ENCODE measurements at places on chromosomes 12 and 14. TPM values are rescaled to one million over a fixed set of nuclear protein-coding genes. Genes with fewer than 3 reads are reported as not detected.

SERPINA5 gene
- total RNA-seq, result 2.7 TPM

LRTM2 gene
- not detected for total RNA-seq

GRCh38 chr12:111121840-111122239 is 201.5 kb upstream of the MYL2 start:
- DNase-seq, result no peak

DNA sequence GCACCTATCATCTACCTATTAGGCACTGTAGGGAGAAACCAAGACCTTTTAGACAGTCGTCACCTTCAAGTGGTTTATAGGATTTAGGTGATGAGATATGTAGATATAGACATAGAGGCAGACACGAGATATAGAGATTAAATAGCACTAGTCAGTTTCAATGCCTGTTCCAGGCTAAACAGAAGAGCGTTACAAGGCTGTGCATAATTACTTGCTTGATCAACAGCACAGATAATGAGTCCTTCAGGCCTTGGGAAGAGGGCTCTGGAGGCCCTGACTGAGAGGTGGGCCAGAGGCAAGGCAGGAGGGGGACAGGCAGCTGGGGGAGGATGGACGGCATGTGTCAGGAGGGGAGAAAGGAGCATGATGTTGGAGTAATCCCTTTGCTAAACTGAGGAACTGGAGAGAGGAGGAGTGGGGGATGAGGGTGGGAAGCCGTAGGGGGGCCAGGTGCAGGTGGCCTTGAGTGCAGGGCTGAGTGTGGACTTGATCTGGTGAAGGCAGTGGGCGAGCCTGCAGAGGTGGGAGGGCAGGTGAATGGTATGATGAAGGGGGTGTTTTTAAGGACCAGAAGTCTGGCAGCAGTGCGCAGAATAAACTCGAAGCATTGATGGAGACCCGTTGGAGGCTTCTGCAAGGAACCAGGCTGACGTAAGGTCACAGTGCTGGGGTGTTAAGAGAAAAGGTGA is 43.9 kb upstream of the ATP23 start:
- no peak for DNase-seq

DNA sequence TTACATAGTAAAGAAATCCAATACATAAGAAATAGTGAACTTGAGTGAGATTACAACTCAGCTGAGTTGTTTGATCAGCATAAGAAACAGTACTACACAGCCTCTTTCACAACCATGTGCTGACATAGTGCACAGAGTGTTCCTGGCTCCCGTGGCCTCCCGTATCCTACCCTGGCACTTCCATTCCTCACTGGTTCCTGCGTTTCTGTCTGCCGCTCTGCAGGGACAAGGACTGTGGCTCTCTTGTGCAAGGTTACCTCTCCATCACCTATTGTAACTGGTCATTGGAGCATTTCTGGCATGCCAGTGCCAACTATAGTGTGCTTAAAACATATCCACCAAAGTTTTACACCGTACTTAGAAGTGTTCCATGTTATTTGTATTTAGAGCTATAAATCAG is 46.3 kb upstream of the PCED1B start:
- peak; percentile 57 for DNase-seq

DNA sequence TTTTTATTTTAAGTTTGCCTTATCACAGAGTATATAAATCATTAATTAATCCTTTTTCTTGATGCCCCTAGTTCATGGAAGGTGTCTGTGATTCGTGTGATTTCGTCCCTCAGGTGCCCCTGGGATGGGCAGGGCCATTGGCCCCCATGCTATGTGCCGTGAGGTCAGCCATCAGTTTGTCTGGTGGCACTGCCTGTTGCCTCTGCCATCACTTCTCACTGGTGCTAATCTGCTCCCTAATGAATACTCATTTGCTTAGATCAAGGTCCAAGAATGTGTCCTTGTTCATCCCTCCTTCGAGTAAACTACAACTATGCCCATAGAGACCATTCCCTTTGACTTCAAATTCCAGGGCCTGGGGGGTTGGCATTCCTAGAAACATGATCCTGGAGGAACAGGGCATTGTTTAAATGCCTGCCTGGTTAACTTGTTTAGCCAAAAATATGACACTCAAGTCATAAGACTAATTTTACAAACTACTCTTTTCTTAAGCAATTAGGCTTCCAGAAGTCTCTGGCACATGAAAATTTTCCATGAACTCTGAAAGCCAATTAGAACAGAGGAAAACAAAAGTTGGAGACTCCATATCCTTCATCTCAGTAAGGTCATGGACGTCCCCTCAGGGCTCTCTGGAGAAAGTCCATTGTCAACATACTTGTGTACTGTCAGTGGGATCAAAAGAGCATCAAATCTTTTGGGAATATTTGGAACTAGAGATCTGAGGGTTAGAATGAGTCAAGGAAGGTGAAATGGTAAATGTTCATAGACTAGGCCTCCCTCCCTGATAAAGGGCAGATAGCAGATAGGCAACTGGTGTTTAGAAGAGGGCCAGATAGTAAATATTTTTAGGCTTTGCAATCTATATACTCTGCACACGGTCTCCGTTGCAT is 90.9 kb upstream of the PLXNC1 start:
- DNase-seq, result no peak

Measured in Right ventricle myocardium superior (tissue), 1 donor.